Caudate nucleus (tissue), 63 donors: ENCODE measurements at places on chromosomes 12 and 14.
A peak's percentile ranks its signal among the peaks of the same experiment; 100 is the strongest.

- no peak for DNase-seq
Observed at GRCh38 chr14:106585692-106586091, 1059.3 kb downstream of the TMEM121 start.

- peak; percentile 30 for DNase-seq
Observed at GRCh38 chr14:94548999-94549985, 11.9 kb upstream of the SERPINA4 start.

DNA sequence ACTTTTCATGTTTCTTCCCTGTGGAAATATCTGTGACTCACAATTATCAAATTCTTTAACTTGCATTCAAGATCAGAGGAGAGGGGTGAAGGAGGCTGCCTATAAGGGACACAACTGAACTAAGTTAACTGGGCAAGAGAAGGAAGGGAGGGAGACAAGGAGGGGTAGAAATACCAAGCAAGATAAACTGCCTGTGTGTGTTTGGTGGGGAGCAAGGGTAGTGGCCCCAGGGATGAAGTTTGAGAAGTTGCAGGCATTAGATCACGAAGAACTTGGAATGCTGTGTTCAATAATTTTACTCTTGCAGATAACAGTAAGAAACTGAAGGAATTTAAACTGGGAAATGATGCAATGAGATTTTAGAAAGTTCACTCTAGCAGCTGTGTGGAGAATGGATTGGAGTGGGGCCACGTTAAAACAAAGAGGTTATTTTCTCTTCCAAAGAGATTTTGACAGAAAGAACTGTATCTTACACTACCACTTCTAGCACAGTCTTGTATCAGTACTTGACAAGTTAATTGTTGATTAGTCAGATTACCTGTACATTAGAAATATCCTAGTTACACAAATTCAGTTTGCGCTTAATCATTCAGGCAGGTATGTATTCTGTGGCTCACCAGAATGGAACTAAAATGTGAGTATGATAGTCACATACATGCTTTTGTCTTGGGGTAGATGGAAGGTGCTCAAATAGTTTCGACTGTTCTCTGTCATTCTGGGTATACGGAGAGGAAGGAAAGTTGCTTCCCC is 7.4 kb downstream of the PKP2 start:
- DNase-seq, result no peak

DNA sequence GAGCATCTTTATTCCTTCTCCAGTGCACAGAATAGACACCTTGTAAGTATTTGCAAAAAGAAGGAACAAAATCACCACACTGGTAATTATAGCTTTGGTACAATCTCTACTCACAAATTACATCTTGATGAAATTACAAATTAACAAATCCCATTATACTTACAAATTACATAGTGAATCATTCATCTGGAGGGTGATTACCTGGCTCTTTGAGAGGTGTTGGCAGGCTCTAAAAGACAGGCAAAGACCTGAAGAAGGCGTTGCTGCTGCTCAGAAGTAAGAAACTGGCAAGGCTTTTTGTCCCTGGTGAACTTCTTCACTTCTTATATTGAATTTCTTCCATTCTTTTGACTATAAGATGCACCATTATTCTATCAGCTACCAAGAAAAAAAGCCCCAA is 21.7 kb upstream of the LMNTD1 start:
- no peak for DNase-seq

DNA sequence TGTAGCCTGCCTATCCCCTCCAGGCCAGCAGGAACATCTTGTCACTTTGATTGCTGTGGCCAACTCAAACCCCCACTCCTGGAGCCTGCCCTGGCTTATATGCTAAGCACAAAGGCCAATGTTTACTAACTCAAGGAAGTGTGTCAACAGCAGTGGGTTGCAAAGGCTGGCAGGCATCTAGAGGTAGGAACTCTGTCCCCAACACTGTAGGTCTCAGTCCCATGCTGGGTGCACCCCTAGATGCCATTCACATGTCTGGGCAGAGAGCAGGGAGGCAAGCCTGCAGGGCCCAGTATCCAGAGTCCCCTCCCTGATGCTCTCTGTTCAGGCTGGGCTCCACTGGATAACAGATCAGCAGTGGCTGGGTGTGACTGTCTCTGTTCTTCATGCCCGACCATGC is 1.6 kb upstream of the HPD start:
- no peak for DNase-seq

DNA sequence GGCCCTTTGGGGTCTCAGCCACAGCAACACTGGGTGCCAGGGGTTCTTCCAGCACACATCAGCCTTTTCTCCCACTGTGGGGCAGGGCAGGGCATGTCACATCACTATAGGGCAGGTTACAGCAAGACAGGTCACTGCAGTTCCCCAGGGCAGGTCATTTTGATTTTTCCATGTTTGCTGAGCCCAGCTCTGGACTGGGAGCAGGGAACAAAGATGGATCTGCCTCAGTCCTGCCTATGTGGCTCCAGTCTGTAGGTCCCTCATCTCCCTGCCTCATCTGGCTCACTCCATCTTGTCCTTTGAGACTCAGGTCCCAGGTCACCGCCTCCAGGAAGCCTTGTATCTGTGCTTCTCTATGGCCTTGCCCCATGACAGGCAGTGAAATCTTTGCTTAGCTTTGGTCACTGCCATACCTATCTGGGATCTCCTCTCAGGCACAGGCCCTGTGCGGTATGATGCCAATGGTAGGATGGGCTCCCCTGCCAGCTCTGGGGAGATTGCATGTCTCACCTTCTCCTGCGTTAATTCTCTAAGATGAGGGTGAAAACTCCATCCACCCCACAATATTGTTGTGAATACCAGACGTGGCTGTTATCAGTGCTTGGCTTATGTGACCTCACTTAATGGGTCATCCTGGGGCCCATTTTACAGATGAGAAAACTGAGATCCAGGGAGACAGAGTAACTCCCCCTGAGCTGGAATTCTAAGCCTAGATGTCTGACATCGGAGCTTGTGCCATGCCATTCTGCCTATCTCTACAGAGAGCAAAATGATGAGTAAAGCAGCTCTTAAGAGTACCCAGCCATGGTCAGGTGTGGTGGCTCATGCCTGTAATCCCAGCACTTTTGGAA is 1.5 kb downstream of the SERPINA6 start:
- no peak for DNase-seq

DNA sequence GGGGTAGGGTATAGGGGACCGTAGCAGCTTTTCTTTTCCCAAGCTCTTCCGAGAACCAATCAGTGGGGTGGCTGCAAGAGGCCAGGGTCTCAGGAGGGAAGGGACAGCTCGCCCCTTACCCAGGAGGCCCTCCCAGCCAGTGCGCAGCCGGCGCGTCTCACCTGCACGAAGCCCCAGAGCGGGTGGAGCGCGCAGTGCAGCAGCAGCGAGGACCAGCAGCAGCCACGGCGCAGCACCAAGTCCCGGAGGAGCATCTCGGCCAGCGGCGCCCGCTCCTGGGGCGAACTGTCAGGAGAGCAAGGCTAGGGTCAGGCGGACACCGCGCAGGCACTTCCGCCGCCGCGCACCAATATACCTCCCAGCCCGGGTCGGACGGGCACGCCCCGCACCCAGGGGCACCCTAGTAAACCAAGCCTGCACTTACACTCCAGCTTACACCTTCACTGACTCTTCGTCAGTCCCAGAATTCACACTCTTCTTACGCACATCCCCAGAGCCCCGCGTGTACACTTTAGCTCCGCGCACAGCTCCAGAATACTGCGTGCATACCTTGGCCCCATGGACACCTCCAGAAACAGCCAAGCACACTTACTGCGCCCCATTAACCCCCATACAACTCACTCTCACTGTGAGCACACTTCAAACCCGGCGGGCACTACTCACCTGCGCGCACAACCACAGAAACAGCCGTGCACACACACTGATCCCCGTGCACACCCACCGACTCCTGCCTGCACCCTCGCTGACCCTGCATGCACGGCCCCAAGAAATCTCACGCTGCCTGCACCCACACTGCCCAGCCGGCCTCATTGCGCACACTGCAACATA is 606 bp downstream of the PRIMA1 start:
- DNase-seq, result no peak

DNA sequence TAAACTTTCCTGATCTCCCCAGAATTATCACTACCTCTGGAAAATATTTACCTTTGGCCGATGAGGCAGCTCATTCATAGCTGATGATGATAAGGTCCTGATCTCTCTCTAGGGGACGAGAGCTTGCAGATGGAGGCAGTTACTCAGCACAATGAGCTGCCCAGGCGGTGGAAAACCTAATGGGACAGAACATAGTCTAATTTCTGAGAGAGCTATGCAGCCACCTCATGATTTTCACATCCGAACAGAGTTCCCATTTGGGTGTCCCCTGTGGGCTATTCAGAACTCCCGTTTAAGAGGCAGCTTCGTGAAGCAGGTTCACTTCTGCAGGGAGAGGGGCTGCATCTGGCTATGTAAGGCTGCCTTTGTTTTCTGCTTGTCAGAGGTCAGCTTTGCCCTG is 724.6 kb upstream of the TMEM132C start:
- DNase-seq, result no peak

DNA sequence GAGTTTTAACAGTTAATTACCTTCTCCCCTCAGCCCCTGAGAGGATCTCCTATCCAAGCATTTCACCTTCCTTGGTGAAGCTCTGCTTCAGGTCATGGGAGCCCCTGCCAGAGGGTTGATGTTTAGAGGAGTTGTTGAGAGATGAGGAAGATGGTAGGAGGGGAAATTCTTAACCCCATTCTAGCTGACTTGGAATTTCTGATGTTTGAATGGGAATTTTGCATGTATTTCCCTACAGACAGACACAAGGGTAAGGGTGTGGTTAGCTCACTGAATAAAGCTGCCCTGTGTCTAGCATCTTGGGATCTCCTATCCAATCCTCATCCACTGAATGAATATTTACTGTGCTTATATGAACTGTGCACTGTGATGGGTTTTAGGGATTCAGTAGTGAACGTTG is 7.1 kb upstream of the BHLHE41 start:
- DNase-seq, result no peak

- no peak for DNase-seq
Observed at GRCh38 chr14:21990116-21990515, 316.5 kb upstream of the OR4E1 start.

- DNase-seq, result no peak
Observed at GRCh38 chr14:32587461-32587860, 258.4 kb downstream of the AKAP6 start.

DNA sequence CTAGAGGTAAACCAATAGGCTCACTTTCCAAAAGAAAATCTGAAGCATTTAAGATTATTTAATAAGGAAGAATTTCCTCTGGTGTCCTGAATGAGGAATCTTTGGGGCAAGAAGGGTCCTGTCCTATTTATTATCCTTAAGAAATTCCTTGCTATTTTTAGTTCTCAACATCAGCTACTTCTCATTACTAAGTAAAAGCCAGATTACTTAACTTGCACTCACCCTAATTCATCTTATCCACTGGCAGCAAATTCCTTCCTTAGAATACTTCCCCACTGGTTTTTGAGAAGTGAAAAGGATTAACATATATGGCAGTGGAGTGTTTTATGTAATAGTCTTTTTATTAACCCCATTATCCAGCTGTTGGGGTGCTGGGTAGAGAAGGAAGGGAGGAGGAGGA is 767.7 kb downstream of the DIO2 start:
- DNase-seq, result no peak

DNA sequence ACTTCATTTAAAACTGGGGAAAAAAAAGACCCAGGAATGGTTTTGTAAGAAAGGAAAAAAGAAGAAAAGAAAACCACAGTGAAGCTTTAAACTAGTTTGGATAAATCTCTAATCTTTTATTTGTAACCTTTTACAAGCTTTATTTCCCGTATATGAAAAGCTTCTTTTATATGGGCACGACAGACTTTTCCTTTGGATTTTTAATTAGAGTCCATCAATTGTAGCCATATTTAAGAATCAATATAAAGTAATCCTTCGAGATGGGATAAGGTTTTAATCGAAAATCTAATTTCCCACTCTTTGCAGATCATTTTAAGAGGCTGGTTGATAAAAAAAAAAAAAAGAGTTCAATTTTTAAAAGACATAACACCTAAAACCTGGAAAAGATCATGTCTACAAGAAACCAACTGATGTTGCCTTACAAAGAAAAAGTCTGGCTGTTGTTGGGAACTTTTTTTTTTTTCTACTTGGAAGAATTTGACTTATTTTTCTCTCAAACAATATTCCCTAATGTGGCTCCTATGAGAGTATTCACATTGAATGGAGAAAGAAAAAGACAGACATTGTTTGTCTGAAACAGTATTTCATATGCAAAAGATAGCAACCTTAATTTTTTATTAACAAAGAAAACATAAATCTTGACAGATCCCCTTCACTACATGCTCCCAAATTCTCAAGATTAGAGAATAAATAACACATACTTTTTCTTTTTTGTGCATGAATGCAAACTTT is 4.9 kb upstream of the OTX2 start:
- DNase-seq, result no peak

DNA sequence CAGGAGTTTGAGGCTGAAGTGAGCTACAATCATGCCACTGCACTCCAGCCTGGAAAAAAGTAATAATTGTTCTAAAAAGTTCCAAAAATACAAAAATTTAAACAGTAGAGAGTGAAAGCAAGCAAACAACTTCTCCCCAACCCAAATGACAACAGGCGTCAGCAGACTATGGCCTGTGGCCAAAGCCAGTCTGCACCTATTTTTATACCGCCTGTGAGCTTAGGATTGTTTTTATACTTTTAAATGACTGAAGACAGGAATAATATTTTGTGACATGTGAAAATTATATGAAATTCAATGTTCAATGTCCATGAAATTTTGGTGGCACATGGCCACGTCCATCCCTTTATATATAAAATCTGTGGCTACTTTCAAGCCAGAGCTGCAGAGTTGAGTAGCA is 48.2 kb upstream of the TMCC3 start:
- DNase-seq, result no peak

GRCh38 chr12:1217191-1217949 is 226.3 kb downstream of the ERC1 start:
- no peak for DNase-seq

DNA sequence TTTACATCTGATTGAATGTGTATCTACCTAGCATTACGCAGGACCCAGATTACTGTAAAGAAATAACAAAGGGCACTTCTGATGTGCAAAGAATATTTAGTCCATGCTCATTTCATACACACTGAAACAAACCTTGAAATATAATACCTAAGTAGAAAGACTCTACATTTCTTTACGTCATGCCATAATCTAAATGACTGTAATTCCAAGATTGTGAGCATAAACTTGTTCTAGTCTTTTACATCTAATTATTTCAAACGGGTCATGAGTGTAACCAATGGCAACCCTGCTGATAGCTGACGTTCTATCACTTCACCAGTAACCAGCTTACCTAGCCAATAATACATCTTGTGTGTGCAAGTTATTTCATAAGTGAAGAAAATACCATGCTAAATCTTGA is 433.8 kb downstream of the PRKD1 start:
- no peak for DNase-seq

DNA sequence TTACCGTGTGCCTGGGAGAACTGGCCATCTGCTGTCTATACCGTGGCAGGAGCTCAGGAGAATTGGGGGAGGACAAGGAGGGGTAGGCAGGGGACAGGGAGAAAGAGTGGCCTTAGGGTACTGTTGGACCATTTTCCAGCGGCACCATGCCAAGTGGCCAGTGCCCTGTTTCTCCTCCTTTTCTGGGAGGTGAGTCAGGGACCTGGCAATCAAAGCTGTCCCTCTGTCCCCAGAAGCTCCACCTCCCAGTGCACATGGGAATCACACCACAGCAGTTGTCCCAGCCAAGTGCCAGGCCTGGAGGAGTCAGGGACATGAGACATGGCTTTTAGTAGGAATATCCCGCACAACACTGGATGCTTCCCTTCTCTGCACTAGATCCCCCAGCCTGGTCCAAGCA is 118.0 kb downstream of the GCH1 start:
- no peak for DNase-seq

GRCh38 chr14:50012644-50013043 is 103.7 kb downstream of the VCPKMT start:
- DNase-seq, result no peak

GRCh38 chr12:95096852-95097251 is 23.4 kb upstream of the NR2C1 start:
- no peak for DNase-seq

- no peak for DNase-seq
Observed at GRCh38 chr12:89134213-89134770, 218.0 kb downstream of the DUSP6 start.
